ENCODE measurements at places on chromosomes 5 and 9.

DNA sequence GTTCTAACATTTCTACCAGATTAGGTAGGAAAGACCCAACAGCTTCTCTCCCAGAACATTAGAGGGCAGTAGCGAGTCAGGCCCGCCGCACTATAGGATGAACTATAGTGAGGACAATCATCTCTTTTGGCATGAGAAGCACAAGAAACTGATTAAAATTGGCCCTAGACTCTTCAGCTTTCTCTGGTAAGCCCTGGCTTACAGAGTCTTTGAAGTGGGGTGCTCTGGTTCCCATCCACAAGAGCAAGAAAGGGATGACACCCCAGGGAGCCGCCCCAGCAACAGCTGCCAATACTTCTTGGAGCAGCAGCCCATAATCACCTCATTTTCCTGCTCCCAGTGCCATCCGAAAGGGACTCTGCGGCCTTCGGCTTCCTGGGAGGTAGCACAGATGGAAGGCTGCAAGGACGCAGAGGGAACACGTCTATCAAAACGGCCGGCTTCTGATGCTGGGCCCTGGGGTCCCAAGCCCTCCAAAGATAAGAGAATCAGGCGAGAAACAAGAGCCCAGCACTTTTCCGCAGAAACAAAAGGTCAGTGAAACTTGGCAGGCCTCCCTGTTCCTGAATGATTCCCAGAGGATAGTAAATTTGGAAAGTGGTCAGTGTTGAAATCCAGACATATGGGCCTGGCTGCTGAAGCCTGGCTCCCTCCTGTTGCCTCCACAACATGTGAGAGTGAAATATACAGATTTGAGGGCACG, 69.3 kb downstream of the HSD17B3 start:
- DNase-seq: peak; percentile 48

- DNase-seq: peak; percentile 83
Observed at GRCh38 chr5:66553916-66554575, 42.1 kb upstream of the MAST4 start.

- DNase-seq: no peak
Observed at GRCh38 chr5:36613771-36614656, 7.6 kb downstream of the SLC1A3 start.

DNA sequence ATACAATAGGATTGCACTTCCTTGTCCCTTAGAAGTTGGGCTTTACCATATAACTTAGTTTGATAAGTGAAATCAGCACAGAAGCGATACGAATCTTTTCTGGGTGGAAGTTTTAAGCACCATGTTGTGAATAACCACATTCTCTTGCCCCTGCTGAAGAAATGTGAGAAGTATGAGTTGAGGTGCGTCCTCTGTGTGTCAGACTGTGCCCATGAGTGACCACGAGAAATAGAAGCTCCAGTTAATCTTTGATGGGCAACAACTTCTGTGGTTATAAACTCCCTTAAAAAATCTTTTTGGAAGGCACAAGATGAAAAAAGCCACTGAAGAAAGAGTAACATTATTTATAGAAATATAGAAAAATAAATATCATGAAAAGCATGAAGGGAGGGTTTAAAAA, 668.2 kb downstream of the DTWD2 start:
- DNase-seq: no peak

- no peak for DNase-seq
Observed at GRCh38 chr5:180301253-180301652, 9.4 kb upstream of the MAPK9 start.

GRCh38 chr9:117551171-117551570, 136.3 kb upstream of the ASTN2 start:
- no peak for DNase-seq

- no peak for DNase-seq
Observed at GRCh38 chr5:148702019-148702596, 47.8 kb upstream of the HTR4 start.

DNA sequence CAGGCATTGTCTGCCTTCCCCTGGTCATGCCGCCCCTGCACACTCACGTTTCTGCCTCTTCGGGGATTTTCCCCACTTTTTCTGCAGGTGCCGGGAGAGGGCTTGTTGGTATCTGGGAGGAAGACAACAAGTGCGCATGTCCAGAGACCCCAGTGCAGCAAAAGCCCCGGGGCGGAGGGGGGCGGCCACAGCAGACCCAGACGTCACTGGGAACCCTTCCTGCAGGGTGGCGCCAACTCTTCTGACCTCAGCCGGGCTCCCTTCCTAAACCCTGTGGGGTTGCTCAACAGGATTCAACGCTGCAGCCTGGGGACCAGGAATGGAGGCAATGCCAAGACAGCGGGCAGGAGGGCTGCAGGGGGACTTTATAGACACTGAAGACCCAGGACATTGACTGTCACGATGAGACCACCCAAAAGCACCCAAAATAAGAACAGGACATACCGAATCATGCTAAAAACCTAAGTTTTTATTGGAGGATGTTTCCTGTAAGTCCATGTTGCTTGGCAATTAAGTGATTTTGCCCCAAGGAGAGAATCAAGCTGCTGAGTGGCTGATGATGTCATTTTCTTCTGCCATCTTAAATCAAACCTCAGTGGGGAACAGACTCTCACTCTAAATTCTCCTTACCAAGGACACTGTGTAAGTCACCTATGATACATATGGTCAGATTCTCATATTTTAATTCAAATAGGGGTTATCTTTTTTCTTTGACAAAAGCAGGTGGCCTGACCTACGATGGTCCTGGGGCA, 62.9 kb upstream of the SIMC1 start:
- DNase-seq: no peak

DNA sequence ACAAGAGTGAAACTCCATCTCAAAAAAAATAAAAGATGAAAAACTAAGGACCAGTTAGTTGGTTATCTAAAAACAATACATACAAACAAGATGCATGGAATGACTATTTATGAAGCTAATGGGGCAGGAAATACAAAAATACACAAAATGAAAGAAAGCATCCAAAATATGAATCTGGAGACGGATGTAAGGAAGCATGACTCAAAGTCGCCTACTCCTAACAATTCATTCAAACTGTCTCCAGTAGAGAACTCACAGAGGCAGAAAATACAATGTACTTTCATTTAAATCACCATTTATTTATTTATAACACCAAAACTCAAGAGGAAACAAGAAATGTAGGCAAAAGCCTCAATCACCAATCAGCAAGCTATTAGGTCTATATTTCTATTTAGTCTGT, 68.4 kb downstream of the SCAI start:
- DNase-seq: no peak

DNA sequence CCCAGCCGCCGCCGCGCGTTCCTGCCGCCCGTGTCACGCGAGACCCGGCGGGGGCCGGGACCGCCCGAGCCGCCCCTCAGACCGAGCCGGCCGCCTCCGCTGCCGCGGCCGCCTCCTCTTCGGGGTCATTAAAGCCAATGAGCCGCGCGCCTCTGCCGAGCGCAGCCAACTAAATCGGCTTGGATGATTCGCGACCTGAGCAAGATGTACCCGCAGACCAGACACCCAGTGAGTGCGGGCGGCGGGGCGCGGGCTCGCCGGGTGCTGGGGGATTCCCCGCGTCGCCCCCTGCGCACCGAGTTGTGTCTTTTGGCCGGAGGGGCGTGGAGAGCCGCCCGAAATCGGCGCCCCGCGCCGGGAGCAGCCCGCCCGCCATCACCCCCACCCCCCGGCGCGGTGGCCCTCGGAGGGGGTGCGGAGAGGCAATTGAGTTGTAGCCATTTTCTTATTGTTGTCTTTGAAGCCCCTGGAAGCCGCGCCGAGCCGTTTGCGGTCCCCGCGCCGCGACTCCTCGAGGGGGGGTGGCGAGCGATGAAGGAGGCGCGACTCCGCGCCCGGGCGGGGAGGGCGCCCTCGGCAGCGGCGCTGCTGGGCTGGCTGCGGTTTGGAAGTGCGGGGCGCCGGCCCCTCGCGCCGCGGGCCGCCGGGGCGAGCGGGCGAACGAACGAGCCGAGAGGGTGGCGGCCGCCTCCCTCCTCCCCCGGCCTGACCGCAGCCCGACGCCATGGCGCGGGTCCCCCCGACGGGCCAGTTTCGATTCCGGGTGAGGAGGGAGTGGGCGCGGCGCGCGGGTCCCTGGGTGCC, 1.0 kb downstream of the TLE4 start:
- DNase-seq: peak; percentile 29

DNA sequence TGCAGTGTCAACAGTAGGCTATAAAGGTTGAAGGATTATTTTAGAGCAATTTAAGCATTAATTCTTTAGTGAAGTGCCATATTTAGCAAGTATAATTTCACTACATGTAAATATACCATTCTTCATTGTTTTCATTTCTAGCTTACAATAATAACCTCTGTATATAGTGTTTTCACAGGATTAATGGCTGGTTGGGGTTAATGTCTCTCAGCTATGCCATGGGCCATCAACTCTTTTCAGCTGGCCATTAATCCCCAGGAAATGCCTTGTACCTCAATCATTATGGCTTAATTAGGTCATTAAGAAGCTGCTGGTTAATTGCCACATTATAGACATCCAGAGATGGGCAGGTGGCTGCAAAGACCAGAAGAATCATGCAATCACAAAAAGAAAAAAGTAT, 715.1 kb downstream of the MAT2B start:
- no peak for DNase-seq

DNA sequence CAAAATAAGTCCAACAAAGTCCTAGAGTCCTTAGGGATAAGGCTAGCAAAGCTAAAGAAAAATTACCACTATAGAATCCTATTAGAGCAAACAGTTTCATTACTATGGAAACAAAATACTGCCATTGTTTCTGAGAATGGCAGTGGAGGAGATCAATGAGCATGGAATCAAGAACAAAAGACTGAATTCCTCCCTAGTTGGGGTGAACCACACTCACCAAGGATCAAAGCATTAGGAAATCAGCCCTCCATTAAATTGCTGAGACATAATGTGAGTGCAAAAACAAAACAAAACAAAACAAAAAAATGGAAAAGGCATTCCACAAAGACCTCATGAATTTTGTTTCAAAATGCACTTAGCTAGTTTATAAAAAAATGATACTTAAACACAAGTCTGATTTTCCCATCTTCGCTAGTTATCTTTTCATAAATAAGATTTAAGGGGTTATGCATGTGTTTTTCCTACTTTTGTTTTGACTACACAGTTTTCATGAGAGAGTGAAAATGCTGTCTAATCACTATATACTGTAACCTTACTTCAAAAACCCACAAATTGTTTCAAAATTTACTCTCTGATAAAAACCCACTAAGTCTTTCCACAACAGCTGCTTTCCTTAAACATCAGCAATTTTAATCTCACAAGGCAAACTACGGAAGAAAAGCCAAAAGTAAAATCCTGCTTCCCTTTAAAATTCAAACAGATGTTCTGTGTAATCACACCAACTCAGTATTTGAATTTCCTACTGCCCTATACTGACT, 9.7 kb downstream of the SERINC5 start:
- DNase-seq: peak; percentile 69

DNA sequence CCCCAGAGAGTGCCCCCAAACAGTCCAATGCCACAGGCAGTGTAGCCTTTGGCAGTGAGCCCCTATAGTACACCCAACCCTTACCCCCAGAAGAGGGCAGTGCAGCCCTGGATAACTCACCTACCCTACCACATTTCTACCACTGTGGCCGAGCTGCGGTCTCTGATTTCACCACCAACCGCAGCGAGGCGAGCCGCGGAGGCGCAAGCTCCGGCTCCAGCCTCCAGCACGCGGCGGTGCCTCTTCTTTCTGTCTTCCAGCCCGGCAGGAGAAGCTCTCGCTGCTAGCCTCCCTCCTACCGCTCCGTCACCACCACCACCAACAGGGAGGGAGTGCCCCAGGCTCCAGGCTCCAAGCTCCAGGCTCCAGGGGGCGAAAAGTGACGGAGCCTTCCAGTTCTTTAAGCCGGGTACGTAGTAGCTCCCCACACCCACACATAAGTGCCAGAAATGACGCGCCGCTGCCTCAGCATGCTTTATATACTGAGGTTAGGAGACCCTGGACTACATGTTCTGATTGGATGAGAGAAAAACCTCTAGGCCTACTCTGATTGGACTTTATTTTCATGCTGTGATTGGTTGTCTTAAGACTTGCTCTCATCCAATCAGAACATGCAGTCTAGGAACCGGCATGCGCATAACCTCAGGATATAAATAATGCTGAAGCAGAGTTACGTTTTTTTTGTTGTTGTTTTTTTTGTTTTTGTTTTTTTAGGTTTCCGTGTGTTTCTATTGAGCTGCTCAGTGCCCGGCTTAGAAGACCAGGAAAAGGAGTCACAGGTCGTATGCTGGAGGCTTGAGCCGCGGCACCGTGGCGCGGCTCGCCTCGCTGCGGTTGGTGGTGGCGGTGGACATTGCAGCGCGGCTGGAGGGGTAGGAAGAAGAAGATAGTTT, at the start of gene PCAT7:
TSS of gene PCAT7 (plus strand) at position 645 of the 893 bp plus-strand sequence.
- peak; percentile 69 for DNase-seq

DNA sequence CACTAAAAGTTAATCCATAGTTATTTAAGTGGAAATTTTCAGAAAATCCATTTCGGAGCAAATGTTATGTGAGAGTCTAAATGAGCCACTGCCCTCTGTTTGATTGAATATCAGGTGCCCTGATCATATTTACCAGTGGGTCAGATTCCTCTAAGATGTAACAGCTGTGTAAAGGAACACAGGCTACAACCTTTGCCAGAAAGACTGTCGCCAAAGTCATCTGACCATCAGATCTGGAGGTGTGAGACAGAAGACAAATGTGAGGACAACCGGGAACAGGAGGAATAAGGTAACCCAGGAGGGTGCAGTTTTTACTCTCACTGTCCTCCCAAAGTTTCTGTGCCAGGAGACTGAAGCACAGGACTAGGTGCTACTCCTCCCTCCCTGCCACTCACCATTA, 90.8 kb downstream of the CAAP1 start:
- DNase-seq: no peak

- no peak for DNase-seq
Observed at GRCh38 chr9:93228453-93228852, 44.5 kb downstream of the WNK2 start.

DNA sequence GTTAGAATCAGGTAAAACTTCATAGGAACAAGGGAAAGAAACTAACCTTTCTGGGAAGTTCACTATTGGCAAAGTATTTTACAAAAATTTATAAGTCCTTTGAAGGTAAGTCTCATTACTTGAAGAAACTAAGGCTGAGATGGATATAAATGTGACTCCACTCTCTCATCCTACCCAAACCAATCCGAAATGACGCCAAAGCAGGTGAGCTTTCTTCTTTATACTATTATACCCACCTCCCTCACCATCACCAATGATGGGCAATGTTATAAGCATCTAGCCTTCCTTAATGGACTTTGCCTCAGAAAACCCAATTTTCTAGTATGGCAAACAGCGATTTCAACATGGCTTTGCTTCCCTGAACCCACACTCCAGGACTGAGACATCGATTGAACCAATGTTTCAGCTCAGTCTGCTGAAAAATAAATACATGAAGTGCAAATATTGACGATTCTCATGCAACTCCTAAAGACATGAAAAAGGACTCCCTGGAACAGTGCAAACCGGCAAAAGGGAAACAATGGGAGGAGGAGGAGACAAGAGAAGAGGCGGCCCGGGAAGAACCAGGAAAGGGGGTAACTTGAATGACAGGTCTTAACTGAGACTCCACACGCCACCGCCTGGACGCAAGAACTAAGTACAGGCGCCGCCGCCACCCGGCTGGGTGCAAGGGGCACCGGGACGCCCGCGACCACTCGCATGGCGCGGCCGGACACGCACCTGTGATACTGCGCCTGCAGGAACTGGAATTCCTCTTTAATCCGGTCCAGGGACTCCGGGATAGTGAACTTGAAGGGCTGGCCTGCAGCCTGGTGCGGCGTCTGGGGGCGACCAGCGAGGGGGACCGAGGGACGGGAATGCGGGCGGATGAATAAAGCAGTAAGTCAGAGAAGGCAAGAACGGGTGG, 2.5 kb downstream of the TLE1 start:
- DNase-seq: peak; percentile 57

All from RPMI8226 (cell line).